ENCODE measurements at places on chromosomes 6 and 20.

DNA sequence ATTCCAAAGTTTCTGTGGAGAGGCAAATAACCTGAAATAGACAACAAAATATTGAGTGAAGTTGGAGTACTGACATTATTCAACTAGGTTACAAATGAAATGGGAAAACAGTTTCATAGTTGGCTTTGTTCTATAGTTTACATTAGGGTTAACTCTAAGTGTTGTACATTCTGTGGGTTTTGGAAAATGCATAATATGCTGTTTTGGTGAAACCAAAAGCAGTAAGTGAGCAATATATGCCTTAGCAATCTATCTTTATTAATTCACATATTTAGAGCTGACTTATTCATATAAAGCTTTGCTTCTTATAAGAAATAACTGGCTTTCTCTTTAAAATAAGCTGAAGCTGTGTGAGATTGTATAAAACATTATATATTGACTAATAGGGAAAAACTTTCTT lies 157.5 kb upstream of the AHI1 start:
- DNase-seq, result no peak

GRCh38 chr6:137793805-137794515 lies 73.1 kb upstream of the TNFAIP3 start:
- DNase-seq, result no peak

DNA sequence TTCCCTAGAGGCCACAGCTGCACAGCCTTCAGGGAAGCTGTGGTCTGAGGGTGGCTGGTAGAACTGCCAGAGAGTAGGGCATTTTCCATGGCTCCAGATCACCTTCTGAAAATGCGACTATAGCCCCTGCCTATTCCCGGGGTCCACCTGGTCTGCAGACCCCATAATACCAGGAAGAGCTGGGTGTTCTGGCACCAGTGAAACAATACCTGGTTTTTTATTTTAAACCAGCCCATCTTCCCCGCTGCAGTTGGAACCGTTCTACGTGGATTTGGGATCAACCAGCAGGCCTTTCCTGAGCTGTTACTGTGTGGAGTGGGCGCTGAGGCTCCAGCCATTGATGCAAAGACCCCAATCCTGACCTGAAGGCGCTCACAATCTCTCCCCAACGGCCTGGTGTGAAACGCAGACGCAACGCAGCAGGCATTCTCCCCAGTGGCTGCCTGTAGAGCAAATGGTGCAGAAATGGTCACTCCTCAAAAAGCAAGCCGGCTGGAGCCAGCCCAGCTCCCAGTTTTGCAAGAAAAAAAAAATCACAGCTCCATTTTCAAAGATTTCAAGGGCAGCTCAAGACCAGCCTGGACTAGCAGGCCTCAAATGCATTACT lies 11.3 kb downstream of the NPEPL1 start:
- no peak for DNase-seq

- no peak for DNase-seq
These were observed 840 bp downstream of the PPP1R3D start for GRCh38 chr20:59939052-59939878.

GRCh38 chr20:44288252-44288651 lies 22.8 kb downstream of the FITM2 start:
- DNase-seq, result no peak

DNA sequence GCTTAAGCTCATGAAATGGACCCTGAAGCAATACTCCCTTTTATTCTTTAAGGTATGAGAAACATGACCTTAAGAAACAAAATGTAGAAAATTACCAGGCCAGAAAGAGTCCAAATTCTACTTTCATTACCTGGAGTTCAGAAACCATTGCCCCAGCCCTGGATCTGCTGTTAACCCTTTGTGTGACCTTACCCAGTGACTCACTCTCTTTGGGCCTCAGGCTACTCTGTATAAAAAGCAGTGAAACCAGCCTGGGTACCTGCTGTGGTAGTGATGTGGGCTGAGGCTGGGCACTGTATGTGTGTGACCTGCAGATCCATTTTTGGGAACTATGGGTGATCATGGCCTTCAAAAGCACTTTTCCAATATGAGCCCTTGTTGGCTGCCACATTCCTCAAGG lies 47.2 kb downstream of the SLC9A8 start:
- DNase-seq, result no peak

- no peak for DNase-seq
These were observed 43.3 kb downstream of the MGME1 start for GRCh38 chr20:18011951-18012645.

GRCh38 chr20:35279040-35279439 lies 1.1 kb upstream of the MMP24OS start:
- DNase-seq, result no peak

GRCh38 chr6:26543953-26544352 lies 5.8 kb downstream of the HMGN4 start:
- DNase-seq, result no peak

- DNase-seq, result no peak
These were observed 37.0 kb upstream of the BTBD3 start for GRCh38 chr20:11880680-11881079.

- DNase-seq, result peak; percentile 94
These were observed 3.5 kb downstream of the NUP153 start for GRCh38 chr6:17703256-17703694.

GRCh38 chr6:167663784-167664443 lies 162.8 kb upstream of the AFDN start:
- no peak for DNase-seq

GRCh38 chr6:35801148-35801547 lies 4.0 kb upstream of the LHFPL5 start:
- DNase-seq, result no peak

DNA sequence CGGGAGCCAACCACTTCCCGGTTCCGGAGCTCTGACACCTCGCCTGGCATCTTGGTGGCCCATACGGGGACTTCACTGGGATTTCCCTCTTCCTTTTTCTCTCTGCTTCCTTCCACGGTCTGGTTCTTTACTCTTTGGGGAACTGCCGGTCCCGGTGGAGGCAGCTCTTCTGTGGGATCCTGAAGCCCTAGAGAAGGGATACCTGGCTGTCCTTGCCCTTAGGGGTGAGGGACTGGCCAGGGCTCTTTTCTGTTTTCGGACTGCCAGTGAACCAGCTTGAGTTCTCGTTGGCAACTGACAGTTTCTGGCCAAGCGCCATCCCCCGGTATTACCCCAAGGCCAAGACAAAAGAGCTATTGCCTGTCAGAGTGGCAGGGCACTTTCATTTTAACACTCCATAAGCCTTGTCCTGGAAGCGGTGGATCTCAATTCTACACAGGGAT lies 880 bp upstream of the CPXM1 start:
- DNase-seq, result no peak

DNA sequence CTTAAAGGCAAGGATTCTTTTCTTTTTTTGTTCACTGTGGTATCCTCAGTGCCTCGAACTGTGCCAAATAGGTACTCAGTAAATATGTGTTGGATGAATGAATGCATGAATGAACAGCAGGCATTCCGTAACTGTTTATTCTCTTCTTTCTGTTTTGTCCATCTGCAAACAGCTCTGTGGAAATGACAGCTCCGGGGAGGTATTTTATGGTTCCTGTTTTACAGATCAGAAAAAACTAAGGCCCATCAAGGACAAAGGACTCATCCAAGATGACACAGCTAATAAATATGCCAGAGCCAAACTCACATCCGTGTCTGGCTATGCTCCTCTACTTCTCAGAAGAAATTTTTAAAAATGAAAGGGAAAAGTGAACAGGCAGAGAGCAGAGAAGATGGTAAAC lies 21.0 kb downstream of the JPH2 start:
- peak; percentile 85 for DNase-seq

- no peak for DNase-seq
These were observed 96.3 kb downstream of the SPTLC3 start for GRCh38 chr20:13105039-13105438.

DNA sequence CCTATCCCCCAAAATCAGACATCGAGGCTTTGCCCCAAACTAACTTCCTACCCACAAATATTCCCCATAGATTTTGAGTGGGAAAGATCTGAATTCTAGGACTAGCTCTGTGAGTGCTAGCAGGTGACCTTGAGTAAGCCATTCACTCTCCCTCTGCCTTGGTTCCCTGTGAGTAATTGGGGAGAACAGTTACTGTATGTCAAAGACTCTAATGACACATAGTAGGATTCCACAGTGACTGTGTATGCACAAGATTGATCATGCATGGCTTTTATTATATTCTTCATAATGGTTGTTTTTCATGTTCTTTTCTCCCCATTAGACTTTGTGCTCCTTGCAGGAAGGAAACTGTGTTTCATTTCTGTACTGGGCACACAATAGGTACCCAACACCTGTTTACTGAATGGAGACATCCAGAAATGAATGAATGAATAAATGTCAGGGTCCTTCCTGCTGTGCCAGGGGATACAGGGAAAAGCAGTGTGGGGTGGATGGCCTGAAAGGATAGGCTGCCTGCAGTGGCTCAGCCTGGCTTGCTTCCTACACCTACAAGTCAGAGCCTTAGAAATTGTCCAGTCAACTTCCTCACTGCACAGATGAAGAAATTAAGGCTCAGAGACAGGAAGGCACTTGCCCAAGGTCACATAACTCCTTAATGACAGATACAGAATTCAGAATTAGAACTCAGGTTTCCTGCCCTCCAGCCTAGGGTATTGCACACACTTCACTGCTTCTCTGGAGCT lies 901 bp upstream of the TMEM151B start:
- DNase-seq, result no peak

GRCh38 chr6:35363293-35363750 lies 21.0 kb downstream of the PPARD start:
- DNase-seq, result peak; percentile 65

- DNase-seq, result no peak
These were observed 29.9 kb upstream of the HINT3 start for GRCh38 chr6:125926711-125927110.

DNA sequence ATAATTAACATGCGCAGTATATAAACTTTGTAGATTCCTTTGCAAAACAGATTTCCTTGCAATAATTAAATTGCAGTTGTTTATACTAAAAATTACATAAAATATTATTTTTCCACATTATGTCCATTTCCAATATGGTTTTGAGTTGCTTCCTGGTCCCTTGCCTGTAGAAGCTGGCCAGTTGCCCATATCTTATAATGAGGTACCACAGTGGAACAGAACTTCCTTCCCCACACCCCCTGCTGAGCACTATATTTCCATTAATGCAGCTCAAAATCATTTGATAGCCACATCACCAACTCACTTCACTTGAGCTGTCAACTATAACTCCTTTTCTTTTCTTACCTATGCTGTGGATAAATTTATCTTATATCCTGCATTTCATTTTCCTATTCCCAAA lies 194.6 kb downstream of the DST start:
- no peak for DNase-seq

GRCh38 chr6:129704708-129705107 lies 5.3 kb downstream of the ARHGAP18 start:
- no peak for DNase-seq

DNA sequence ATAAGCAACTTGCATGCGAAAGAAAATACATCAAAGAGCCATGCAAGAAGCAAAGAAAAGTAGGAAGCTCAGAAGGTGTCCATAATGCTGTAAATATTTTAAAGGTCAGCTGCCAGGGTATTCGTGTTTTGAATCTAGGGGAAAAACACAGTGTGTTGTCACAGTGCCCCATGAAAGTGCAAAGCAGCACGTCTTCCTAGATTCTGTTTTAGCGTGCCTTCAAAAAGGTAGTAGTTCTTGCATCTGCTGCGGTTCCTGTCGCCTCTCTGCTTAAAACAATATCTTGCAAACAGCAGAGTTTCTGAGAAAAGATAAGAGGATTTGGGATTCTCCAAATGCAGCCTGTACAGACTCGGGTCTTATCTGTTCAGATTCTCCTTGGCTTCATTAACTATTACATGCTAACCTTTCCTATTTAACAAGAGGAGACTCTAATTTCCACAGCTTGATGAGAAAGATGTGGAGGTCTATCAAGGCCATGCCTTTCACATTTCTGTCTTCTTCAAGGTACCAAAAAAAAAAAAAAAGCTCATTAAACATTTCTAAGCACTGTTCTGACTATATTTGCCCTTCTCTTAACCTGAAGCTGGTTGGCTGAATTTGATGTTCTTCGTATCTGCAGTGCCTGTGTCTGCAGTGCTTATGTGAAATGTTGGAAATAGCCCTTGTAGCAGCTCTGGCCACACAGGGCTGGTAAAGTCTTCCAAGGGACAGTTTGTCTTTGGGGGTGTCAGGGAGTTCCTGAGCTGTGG lies 297.5 kb downstream of the ADGB start:
- no peak for DNase-seq

DNA sequence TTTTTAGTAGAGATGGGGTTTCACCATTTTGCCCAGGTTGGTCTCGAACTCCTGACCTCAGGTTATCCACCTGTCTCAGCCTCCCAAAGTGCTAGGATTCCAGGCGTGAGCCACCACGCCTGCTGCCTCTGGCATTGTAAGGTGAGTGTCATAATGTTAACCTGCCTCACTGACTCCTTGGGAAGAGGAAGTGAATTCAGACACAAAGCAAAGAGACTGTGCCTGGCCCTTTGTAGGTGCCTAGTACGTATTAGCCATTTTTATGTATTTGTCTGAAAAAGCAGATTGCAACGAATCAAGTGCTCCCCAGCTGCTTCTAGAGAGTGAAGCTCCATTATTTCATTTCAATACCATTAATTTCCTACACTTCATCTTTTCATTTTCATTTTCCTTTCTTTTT lies 260.5 kb downstream of the SAMD5 start:
- DNase-seq, result no peak

- peak; percentile 8 for DNase-seq
These were observed 231.6 kb downstream of the HTR1B start for GRCh38 chr6:77231438-77232305.

GRCh38 chr6:44858998-44859397 lies 469.1 kb upstream of the RUNX2 start:
- DNase-seq, result peak; percentile 28

DNA sequence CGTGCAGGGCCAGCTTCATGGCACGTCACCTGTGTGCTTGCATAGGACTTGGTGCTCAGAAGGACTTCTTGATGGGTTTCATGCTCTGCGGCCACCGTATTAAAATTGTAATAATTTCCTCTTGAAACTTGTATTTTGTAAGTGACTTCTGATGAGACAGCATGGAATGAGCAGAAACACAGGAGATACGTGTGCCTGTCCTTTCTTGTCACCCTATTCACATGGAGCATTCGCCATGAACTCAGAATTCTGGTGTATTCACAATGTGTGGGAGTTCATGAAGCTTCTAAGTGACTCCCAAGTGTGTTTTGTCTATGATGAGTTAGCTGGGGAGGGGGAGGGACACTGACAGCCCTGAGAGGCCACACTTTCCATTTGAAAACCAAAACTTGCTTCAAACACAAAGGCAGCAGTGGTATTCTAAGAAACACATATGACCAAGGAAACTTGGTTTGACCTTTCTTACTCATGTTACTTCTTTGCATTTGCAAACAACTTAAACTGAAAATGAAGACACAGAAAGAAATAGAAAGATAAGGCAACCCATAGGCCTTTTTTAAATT lies 92.1 kb upstream of the NEDD9 start:
- DNase-seq, result no peak

- DNase-seq, result no peak
These were observed 46.9 kb downstream of the PRDM1 start for GRCh38 chr6:106133040-106133439.

GRCh38 chr6:79922018-79922417 lies 25.3 kb downstream of the ELOVL4 start:
- DNase-seq, result no peak

- peak; percentile 34 for DNase-seq
These were observed 29.4 kb downstream of the THBS2 start for GRCh38 chr6:169224185-169224695.
